ENCODE measurements at places on chromosomes 16 and 17. TPM values are rescaled to one million over a fixed set of nuclear protein-coding genes. Genes with fewer than 3 reads are reported as not detected.

Gene FAM222B
- total RNA-seq: 16.3 TPM

Gene ALDH3A1
- 1.0 TPM for total RNA-seq

Gene CHST4
- total RNA-seq: 0.11 TPM

Gene SALL1
- total RNA-seq: not detected

Gene OR3A3
- total RNA-seq: not detected

Gene CA4
- not detected for total RNA-seq

Gene NPIPB13
- 2.5 TPM for total RNA-seq

Gene PYY
- not detected for total RNA-seq

Gene CDH5
- total RNA-seq: not detected

Gene TP53TG3
- not detected for total RNA-seq

Gene ASB16
- not detected for total RNA-seq

Gene ANTKMT
- total RNA-seq: 47.9 TPM

Gene MLKL
- total RNA-seq: 23.6 TPM

Gene ACSM3
- 0.67 TPM for total RNA-seq

Gene TPSAB1
- not detected for total RNA-seq

Gene TRPV3
- total RNA-seq: 7.7 TPM

Gene TMEM238L
- total RNA-seq: not detected

Gene PRR35
- not detected for total RNA-seq

Gene MMP25
- 0.35 TPM for total RNA-seq

Gene BIRC5
- 69.5 TPM for total RNA-seq

Gene OTOA
- total RNA-seq: 0.07 TPM

Gene NOTUM
- total RNA-seq: not detected

Gene ARHGAP23
- 46.2 TPM for total RNA-seq

Gene OR4D1
- total RNA-seq: not detected

Gene DCUN1D3
- total RNA-seq: 11.3 TPM

Gene PKMYT1
- 82.0 TPM for total RNA-seq

Gene SLC43A2
- total RNA-seq: 3.1 TPM

Gene PLEKHG4
- total RNA-seq: 8.9 TPM

Gene RGS9
- 4.2 TPM for total RNA-seq

Gene CD7
- total RNA-seq: not detected

Gene POLR2A
- total RNA-seq: 54.5 TPM

Gene TBC1D3B
- total RNA-seq: 0.81 TPM

Gene C1QTNF8
- not detected for total RNA-seq

Gene RND2
- 0.14 TPM for total RNA-seq

Gene HEATR9
- not detected for total RNA-seq

Gene KRTAP9-8
- not detected for total RNA-seq
